ENCODE measurements at places on chromosomes 2 and 18. TPM values are rescaled to one million over a fixed set of nuclear protein-coding genes. Genes with fewer than 3 reads are reported as not detected.

Gene UGT1A4
- 0.79 TPM for total RNA-seq

Gene CARF
- total RNA-seq = 4.3 TPM

Gene AKAIN1
- total RNA-seq = not detected

DNA sequence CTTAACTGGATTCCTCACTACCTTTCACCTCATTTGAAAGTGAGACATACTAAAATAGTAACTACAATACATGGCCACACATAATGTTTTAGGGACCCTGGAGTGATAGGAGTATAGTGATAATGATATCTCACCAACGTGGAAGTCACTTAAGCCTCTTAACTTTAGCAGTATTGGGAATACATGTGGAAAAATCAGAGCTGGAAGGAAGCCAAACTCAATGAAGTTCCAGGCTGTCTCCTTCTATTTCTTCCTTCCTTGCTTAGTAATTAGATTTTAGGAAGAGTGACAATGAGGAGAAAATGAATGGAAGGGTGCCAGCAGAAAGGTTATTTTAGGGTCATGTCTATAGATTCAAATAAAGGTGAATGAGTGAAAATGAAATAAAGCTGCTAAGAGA lies 387.3 kb downstream of the PLCL1 start:
- H3K4me1 ChIP-seq = no peaks in the 10 kb centered on the region
- no peaks in the 10 kb centered on the region for H3K27me3 ChIP-seq
- DNase-seq = no peak
- H3K36me3 ChIP-seq = no peaks in the 10 kb centered on the region
- H3K27ac ChIP-seq = no peak overlapping the region

DNA sequence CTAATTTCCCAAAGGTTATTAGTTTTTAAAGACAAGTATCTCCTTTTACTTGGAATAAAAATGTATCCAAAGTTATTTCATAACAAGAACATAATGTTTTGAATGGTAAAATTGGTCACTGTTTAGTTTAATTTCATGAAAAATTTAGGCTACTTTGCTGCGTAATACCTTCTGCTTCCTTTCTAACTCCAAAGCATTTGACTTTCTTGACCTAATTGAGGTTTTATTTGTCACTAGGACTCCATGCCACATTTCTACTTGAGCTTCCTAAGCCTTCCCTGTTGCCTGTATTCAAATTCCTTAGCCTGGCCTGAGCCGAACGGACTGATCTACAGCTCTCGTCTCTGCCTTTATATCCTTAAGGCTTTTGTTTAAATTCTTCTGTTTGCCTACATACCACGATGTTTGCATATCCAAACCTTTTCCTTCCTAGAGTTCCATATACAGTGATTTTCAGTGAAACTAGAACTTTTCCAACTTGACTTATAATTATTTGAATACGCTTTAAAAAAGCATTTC lies 25.1 kb downstream of the ARMC9 start:
- H3K27me3 ChIP-seq = no peaks in the 10 kb centered on the region
- H3K4me3 ChIP-seq = no peak overlapping the region
- H3K4me1 ChIP-seq = no peaks in the 10 kb centered on the region
- no peak for DNase-seq

- H3K27ac ChIP-seq = no peak overlapping the region
- no peaks in the 10 kb centered on the region for H3K36me3 ChIP-seq
- DNase-seq = no peak
- no peak overlapping the region for H3K4me3 ChIP-seq
- H3K4me1 ChIP-seq = no peaks in the 10 kb centered on the region
Measured at GRCh38 chr18:65073060-65073550, 677.7 kb upstream of the CDH7 start.

DNA sequence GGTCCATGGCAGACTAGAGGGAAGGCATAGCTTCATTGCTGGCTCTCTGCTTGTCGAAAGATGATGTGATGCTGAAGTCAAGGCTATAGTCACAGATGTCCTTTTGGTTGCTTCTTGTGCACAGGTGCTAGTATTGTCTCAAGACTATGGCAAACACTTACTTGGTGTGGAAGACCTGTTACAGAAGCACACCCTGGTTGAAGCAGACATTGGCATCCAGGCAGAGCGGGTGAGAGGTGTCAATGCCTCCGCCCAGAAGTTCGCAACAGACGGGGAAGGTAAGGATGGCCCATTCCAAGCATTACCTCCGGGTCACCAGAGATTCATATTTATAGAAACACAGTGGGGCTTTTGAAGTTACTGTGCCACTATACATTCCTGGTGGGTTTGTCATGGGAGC lies 95.5 kb upstream of the EML6 start:
- H3K27ac ChIP-seq = no peak overlapping the region
- H3K4me3 ChIP-seq = no peak overlapping the region
- H3K4me1 ChIP-seq = peaks cover 13% of the 10 kb centered on the region
- H3K36me3 ChIP-seq = peaks cover 26% of the 10 kb centered on the region
- no peak for DNase-seq
- H3K27me3 ChIP-seq = no peaks in the 10 kb centered on the region

Measured in Caco-2 (cell line).